ENCODE measurements at places on chromosomes 1 and 21.

GRCh38 chr1:71587961-71588360 is 507.1 kb upstream of the ZRANB2 start:
- DNase-seq, result no peak

- DNase-seq, result no peak
These were observed 83.4 kb downstream of the PDE9A start for GRCh38 chr21:42736646-42737350.

DNA sequence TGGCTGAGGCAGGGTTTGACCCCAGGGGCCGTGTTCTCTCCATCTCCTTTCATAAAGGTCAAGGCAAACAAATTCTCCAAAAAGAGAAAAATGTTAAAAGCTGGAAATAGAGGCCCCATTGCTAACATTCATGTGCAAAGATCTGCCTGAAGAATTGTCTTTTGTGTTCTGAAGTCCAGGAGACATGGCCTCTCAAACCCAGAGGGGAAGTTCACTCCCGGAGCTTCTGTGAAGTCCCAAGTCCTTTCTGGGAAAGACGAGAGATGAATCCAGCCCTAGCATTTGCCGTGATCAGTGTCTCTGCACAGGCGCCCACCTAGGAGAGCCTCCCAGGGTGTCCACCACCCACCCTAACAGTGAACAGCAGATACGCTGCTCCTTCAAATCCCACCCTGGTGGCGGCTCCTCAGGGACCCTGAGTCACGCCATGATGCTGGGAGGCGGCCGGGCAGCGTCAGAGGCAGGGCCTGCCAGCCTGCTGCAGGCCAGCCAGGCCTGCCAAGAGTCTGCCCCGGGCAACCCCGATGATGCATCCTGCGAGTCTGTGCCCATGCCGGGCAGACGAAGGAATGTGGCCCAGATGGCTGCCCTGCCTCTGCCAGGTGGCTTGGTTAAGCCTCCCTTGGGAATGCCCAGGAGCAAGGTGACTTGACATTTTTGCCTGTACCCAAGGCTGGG is 5.2 kb upstream of the C2CD2 start:
- no peak for DNase-seq

- no peak for DNase-seq
These were observed 420 bp upstream of the IFI16 start for GRCh38 chr1:159009287-159009686.

DNA sequence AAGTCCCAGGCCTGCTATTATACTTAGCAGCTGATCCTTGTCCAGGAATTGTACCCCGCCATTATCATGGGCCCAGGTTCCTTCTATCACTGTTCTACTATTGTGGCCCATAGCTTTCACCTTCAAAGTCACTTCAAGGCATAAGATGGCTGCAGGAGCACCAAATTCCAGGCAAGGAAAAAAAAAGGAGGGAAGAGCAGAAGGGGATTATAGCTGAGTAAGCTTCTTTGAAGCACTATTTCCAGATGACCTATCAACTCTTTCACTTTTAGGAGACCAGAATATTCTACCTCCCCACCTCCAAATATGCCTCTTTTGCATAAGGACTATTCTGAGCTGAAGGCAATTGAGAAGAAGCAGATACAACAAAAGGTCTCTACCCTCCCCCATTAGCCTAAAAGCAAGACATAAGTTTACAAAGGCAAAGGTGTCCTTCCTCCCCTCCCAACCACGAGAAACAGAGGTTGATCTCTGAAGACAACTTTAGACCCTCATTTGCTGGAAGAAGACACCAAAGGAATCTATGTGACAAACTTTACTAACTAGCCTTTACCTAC is 41.8 kb downstream of the PTAFR start:
- DNase-seq, result no peak

Data from activated B cell treated with CpG ODN at 0.5 μM for 24 hours (primary cell).